ENCODE measurements at places on chromosomes 7 and 10.

GRCh38 chr7:32100407-32100907 lies 30.2 kb upstream of the PDE1C start:
- no peak for DNase-seq

- no peak for DNase-seq
Measured at GRCh38 chr10:103241262-103242011, 4.2 kb upstream of the RPEL1 start.

DNA sequence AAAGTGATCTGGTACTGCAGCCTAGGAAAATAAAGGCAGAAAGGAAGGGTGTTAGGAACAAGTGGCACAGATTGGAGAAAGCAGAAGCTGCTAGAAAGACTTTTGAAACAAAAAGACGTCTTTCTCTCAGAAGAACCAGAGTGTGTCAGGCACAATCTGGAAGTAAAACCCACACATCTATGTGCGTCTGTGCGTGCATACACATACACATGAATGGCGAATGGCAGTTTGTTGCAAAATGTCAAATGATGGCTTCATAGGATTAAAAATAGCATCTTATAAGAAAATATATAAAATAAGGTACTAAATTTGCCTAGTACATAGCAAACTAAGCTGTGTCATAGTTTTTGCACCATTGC lies 246.3 kb downstream of the CDK14 start:
- DNase-seq = no peak

DNA sequence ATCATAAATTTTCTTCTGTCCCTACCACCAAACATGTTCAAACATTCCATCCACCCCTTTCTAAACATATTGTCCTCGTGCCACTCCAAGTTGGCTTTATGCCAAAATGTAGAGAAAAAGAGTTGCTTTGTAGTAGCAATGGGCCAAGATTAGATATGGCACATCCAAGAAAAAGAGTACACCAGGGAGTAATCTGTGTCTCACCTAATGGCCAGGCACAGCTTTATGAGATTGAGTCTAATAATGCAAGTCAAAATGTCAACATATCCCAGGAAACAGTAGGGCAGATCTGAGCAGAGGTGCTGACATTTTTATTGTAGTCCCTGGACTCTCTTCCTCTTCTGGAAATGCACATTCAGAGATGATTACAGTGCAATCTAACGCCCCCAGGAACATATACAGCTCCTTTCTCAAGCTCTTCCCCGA lies 5.7 kb upstream of the OR6V1 start:
- DNase-seq = no peak

DNA sequence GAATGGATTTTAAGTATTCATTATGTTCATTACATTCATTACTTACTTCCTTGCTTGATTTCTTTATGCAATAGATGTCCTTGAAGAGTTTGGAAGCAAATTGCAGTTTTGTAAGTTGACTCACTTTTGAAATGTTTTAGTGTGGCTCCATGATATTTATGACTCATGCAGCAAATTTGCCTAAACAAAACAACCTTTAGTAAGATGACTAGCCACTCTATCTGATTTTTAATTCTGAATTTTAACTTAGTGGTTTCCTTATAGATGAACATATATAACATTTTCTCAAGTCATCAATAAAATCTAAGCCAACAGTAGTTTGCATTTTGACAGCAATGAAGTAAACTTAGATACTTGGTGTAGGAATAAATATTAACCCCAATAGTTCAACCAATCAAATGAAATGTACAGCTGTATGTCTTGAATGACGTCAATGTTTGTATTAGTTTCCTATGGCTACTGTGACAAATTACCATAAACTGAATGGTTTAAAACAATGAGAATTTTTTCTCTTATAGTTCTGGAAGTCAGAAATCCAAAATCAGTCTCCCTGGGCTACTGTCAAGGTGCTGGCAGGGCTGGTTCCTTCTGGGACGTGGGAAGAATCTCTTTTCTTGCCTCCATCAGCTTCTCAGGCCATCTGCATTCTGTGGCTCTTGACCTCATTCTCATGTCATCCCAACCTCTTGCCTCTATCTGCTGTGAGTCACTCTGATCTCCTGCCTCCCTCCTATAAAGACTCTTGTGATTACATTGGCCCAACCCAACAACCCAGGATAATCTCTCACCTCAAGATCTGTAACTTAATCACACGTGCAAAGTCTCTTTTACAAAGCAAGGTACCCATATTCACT lies 73.4 kb downstream of the AHR start:
- DNase-seq = no peak

DNA sequence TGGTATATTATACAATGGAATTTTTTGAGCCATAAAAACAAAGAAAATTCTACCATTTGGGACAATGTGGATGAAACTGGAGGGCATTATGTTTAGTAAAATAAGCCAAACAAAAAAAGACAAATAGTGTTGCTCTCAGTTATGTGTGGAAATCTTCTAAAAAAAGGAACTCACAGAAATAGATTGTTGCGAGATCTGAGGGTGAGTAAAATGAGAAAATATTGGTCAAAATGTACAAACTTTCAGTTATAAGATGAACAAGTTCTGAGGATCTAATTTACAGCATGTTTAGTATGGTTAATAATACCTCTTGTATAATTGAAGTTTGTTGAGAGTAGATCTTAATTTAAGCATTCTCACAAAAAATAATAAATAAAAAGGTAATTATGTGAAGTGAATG lies 291.2 kb downstream of the KIF20B start:
- no peak for DNase-seq

Measured in left hindlimb (tissue), 1 donor.